Central memory CD4-positive, alpha-beta T cell (primary cell): ENCODE measurements at places on chromosomes 6 and 20.

GRCh38 chr6:3568396-3569082 lies 111.7 kb upstream of the SLC22A23 start:
- DNase-seq: no peak

DNA sequence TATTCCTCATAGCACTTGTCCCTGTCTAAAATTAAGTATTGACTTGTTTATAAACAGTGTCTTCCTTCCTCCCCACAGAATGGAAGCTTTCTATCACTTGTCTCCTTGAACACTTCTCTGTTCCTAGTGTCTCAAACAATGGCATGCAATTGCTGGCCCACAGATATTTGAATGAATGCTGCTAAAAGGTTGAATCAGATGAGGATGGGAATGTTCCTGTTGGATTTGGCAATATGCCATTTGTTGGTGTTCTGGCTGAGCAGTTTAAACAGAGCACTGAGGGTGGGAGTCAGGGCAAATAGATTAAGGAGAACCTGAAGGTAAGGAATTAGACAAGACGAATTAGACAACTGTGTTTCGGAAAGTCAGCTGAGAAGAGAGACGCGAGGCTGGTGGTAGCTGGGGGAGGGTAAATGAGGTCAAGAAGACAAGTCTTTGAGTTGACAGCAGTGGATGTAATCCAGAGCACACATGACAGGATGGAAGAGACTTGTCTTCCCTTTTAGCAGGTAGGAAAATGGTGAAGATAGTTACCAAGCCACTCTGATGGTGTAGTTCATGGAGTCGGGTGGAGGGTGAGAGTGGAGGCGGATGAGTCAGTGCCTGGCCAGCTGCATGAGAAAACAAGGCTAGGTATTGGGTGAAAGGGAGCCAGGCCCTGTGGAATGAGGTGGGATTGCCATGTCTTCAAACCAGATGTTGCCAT lies 58.3 kb upstream of the GNRH2 start:
- DNase-seq: no peak

GRCh38 chr6:136437246-136437645 lies 113.0 kb downstream of the MAP7 start:
- DNase-seq: no peak

DNA sequence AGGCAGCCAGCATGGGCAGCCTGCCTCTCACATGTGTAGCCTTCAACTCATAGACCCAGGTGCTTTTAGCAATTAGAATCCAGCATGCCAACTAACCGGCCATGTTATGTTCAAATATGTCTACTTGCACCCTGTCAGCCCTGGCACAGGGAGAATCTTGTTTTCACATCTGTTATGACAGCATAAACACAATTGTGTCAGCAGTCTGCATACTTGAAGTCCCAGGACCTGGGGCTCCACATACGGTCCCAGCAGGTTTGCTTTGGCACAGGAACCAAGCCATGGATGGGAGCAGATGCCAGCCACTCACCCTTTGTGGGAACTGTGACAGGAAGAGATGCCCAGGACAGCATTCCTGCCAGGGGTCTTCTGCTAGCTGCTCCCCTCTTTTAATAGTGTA lies 67.2 kb upstream of the SYNDIG1 start:
- DNase-seq: no peak

DNA sequence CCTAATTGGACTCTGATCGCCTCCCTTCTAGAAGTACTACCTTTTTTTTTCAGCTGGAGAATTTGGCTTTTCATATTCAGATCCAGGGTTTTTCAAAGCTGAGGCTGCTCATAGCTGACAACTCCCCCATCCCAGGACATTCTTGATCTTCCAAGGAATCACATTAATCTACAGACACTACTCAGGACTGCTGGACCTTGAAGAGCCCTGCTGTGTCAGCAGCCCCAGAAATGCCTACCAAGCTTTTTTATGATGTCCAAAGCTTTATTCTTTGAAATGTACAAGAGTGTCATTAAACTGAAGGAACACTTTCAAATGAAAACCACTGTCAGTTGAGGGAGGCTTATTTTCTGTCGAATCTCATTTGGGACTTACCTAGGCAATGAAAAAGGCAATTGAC lies 704.1 kb downstream of the PTPRT start:
- DNase-seq: no peak

- no peak for DNase-seq
Observed at GRCh38 chr6:168078943-168079405, at the start of gene FRMD1. TSS of gene FRMD1 (minus strand) at chr6:168079212. CDS start at chr6:168079094, 118 bp downstream.

DNA sequence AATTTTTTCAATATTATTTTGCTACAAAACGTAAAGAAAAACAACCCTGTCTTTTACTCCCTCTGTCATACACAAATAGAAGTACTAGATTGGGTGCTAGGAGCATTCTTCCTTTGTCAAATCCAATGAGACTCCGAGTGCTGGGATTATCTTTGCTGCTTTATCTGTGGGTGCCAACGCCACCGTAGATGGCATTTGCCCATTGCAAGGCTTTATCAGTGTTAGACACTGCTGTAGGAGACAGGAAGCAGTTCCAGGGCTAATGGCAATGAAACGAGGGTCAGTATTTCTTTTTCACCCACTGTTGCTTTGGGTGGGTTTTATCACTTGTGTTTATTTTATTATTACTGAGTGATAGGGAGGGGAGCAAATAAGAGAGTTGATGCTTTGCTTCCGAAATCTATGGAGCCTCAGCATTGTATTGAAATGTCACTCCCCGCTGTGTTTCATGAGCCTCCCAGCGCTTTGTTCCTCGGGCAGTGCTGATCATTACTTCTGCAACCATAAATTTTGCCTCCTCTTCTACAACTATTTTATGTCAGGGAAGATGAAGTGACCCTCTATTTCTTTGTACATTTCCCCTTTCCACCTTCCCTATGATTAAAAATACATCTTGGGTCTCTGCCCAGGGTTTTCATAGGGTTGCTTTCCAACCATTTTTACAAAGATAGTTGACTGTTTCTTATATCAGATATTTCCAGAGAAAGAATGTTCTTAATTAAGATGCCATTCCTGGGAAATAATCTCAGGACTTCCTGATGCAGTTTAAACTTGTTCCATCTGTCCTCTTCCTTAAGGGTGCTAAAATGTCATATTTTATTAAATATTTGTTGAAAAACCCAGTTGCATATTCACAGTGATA lies 86.7 kb upstream of the LAMP5 start:
- no peak for DNase-seq

- DNase-seq: no peak
Observed at GRCh38 chr20:55569084-55569483, 436.2 kb downstream of the CBLN4 start.

DNA sequence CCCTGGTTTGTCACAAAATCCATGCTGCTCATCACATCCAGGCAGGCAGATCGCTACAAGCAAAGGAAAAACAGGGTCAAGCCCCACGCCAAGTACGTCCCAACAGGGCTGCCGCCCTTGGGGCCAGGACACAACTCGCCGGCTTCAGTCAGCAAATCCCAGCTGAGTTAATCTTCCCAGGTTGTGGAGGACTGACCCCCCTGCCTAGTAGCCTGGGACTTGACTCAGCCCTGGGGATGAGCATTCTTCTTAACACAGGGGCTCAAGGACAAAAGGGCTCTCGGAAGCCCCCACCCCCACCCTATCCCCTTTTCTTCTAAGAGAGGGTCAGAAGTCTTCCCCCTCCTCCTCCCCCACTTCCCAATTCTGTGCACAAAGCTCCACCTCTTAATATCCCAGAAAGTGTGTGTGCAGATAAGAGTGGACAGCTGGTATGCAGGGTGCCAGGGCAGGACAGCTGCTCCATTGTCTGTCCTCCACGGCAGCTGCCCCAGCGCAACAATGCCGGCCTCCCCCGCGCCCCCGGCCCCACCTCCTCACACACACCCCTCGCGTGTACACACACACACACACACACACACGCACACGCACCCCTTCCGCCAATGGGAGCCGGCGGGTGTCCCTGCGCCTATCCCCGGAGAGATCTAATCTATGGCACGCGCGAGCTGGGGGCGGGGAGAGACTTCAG lies 4.5 kb downstream of the DLL1 start:
- no peak for DNase-seq

- no peak for DNase-seq
Observed at GRCh38 chr6:156796627-156797026, 19.4 kb downstream of the ARID1B start.

DNA sequence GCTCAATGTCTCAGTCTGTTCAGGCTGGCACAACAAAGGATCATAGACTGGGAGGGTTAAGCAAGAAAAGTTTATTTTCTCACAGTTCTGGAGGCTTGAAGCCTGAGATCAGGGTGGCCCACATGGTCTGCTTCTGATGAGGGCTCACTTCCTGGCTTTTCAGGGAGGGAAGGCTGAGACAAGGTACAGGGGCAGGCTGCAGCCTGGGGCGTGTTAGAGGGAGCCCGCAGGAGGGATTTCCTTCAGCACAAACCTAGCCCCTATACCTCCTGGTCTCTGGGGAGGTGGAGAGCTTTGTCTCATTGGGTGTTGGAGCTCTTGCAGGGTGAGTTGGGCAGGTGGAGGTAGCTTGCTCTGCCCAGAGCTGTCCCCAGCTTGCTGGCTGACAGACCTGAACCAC lies 81.1 kb upstream of the GPR6 start:
- no peak for DNase-seq

DNA sequence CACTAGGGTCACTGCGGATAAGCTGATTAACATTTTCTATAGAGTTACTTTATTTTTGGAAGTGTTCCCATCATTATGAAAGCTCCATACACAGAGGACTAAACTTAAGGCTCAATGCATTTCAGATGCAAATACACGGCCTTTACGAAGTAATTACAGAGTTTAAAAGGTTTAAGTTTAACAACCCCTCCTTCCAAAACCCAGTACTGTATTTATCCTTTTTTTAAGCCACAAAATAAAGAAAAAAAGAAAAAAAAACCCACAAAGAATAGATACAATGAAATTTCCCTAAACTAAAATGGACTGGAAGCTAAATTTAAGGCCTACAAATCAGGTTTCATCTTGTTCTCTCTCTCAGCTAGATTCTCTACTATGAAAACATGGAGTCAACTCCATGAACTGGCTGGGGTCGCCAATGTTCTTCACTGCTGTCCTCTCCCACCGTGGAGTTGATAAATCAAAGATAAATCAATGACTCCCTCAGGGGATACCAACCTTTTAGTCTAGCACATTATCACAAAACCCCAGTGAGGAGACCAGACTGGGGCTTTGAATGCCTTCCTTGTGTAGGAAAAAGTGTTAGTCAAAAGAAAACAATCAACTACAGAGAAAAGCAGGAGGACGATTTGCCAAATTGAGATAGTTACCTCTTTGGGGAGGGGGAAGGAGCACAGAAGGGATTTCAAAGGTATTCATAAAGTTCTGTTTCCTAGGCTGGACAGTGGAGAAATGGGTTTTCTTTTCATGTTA lies 52.5 kb downstream of the TNFRSF21 start:
- no peak for DNase-seq

DNA sequence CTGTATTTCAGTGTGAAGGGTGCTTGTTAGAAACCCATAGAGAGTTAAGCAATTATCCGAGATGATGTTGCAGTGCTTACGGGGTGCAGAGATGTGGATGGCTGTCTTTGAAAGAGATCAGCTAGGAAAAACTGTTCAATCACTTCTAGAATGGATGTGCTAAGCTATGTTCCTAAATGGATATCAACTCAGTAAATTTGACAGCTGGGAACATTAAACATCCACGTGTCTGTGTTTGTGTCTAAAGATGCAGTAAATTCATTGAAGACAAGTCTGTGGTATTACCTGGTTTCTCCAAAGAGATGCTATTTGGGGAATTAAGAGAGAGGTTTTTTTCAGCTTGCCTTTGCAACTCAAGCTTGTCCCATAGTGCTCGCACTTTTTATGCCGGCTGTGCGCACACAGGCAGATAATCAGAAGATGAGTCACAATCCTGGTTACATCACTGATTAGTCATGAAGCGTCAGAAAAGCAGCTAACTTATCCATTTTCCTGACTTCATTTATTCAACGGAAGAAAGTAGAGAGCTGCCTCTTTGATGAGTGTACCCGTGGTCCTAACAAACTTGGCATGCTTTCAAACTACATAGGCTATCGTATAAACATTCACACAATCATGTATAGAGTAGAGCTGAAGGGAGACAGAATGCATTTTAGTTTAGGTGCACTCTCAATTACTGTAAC lies 691.7 kb upstream of the SLC35B3 start:
- no peak for DNase-seq

DNA sequence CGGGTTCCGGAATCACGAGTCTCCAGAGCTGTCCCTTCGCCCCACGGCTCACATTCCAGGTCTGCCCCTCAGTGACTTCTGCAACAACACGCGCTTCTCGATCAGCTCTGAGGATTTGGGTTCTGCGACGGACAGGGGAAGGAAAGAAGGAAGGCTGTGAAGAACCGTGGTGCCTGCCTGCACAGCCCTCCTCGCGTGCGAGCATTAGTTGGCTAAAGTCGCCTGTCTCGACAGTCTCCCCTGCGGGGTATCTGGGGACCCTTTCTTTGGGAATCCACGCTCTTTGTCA lies 23.1 kb downstream of the VPS52 start:
- DNase-seq: no peak

- no peak for DNase-seq
Observed at GRCh38 chr20:688809-689212, 13.2 kb upstream of the SCRT2 start.

DNA sequence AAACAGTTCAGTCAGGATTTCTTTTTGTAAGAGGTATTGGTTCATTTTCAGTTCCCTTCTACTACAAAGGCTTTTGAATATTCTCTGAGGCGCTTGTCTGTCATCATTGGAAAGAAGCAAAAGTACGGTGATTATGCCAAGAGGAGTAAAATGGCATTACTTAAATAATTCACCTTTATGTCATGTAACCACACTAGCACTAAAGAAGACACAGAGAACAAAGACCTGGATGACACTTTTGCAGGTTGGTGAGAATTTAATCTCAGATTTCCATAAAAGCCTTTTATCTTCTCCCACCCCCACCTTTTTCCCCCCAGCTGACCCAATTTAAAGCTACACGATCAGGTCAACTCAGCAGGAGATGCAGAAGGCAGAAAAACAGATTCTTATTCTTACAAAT lies 451.8 kb downstream of the HACE1 start:
- DNase-seq: no peak

- no peak for DNase-seq
Observed at GRCh38 chr6:118288355-118289124, 259.6 kb upstream of the PLN start.

DNA sequence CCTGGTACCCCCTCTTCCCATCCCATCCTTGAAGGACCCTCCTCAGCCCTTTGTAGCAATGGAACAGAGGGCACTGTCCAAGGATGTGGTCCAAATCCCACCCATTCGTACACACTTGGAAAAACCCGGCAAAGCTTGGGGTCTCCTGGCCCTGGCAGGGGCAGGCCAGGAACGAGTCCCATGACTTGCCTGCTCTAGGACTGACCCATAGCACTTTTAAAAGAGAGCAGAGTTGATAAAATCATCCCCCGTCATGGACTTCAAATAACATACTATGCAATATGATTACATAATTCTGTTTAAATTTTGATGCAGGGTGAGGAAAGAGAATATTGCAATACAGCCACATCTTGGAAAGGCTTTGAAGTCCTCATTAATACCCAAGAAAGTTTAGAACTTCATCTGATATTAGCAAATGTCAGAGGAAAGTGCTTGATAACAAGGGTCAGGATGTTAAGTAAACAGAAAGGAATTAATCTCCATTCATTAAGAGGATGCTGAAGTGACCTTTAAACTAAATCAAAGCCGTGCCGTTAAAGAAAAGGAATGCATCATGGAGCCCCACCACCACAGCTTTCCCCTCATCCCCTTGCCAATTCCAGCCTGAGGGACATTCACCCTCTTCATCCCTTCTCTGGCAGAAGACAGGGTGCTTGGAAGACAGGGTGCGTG lies 60.7 kb upstream of the NXT1 start:
- no peak for DNase-seq

- no peak for DNase-seq
Observed at GRCh38 chr6:168447700-168448099, 6.7 kb downstream of the SMOC2 start.
